NCI-H446 (cell line): ENCODE measurements at places on chromosomes 16 and 17.
A peak's percentile ranks its signal among the peaks of the same experiment; 100 is the strongest.

- no peak for DNase-seq
Observed at GRCh38 chr17:59454633-59455105, 110.7 kb upstream of the DHX40 start.

GRCh38 chr16:2019518-2019920 is at the start of gene NPW:
TSS of gene NPW (plus strand) at chr16:2019785.
- no peak for DNase-seq

GRCh38 chr17:75783069-75783783 is 1.4 kb upstream of the UNK start:
- peak; percentile 57 for DNase-seq

GRCh38 chr17:47286198-47286914 is 32.7 kb downstream of the ITGB3 start:
- DNase-seq = no peak

- no peak for DNase-seq
Observed at GRCh38 chr17:78899361-78900260, 3.4 kb downstream of the CEP295NL start.

DNA sequence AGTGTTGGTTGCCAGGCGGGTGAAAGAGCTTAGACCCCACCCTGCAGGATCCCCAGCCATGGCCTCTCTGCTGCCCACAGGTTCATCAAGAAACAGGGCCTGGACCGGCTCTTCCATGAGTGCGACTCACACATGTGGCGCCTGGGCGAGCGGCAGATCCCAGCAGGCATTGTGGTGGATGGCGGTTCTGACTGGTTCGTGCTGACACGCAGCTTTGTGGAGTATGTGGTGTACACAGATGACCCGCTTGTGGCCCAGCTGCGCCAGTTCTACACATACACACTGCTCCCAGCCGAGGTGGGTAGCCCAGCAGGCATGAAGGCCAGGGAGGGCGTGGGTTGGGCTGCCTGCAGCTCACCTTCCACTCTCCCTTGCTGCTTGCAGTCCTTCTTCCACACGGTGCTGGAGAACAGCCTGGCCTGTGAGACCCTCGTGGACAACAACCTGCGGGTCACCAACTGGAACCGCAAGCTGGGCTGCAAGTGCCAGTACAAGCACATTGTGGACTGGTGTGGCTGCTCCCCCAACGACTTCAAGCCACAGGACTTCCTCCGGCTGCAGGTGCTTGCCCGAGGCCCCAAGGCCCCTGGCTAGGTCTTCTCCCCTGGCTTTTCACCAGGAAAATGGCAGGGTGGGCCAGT is 9.9 kb downstream of the XYLT2 start:
- no peak for DNase-seq

DNA sequence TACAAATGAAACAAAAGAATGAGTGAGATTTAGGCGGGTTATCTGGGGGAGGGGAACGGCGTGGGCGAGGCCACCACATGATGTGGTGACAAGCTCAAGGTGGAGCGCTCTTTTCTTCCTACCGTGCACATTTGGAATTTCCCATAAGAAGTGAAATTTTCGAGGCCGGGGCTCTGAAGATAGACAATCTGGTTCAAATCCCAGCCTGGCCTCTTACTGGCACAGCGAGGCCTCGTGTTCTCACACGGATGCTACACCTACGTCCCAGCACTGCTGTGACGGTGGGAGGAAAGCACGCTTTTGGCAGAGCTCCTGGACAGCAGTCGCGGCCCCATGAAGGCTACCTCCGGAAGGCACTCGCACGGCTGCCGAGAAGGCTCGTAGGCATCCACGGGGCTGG is 25.2 kb downstream of the ZDHHC7 start:
- no peak for DNase-seq

GRCh38 chr17:67546578-67547527 is 169.8 kb downstream of the PITPNC1 start:
- no peak for DNase-seq

DNA sequence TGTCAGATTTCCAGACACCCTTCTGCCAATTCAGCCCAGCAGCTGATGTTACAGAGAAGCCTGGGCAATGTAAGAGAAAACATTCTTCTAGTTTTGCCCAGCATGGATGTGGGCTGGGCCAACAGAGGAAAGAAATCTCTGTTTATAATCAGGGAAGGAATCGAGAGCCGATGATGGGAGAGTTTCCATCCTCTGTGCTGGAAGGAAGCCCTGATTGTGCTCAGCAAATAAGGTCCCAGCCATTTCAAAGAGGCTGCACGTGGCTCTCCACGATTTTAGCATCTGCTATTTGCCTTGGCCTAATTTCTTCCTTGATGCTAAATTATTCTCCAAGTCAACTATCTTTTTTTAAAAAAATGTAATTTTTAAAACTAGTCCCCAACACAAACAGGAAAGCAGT is 70.0 kb downstream of the IRX6 start:
- DNase-seq = no peak

DNA sequence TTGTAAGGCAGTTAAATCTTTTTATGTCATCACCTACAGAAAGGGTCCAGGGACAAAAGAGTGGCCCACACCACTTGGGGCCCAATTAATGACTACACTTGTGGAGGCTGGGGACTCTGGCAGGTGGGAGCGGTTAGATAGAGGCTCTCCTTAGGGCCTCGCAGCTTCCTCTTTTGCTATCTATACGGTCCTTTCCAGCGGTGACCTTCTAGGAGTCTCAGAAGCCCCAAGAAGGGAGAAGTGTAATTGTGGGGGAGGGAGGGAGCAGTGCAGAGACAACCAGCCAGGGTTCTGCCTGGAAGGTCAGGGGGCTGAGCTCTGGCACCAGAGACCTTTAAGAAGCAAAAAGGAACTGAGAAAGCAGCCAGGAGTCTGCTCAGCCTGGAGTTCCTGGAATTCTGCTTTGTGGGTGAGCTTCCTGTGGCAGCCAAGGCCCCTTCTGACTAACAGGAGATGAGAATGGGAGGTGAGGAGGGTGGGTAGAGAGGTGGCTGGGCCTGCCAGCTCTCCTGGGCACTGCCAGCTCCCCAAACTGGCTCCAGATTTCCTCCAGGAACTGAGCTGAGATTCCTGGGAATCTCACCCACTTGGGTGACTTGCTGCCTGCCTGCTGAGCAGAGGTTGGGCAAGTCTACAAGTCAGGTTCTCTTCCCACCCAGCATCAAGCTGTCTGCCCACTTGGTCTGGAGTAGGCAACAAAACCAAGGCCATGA is 16.3 kb upstream of the MAP3K14 start:
- DNase-seq = no peak

DNA sequence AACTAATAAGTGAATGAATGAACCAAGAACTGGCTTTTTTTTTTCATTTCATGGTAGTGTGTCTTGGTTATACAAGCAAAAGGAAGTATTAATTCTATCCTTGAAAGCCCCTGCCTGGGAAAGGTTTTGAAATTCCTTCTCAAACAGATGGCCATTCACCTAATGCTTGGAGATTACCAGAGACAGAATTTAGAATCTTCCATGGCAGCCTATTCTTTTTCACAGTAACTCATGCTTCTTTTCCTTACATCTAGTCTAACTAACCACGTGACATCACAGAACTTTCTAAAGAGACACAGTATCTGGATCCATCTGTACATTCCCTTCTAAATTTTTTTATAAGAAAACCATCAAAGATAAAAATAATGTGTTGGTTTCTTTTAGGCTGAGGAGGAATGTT is 151.6 kb downstream of the FTO start:
- DNase-seq = no peak

DNA sequence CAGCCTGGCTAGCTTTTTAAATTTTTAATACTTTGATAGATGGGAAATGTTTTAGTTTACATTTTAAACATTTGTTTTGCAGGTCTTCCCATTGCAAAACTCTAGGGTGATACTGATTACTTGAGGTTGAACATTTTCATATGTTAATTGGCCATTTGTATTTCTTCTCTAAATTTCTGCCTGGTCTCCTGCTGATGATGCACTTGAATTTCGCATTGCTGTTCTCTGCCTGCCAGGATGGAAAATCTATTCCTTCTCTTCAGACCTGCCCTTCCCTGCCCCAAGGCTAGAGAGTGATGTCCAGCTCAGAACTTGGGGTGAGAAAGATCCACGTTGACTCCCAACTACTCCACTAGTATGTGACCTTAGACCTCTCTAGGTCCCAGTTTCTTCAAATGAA is 134.7 kb downstream of the PITPNC1 start:
- DNase-seq = no peak

GRCh38 chr17:58329035-58329809 is 627 bp upstream of the TSPOAP1 start:
- DNase-seq = no peak

- DNase-seq = no peak
Observed at GRCh38 chr17:48239603-48239995, 132.0 kb downstream of the SNX11 start.
